ENCODE measurements at places on chromosomes 7 and 10.

DNA sequence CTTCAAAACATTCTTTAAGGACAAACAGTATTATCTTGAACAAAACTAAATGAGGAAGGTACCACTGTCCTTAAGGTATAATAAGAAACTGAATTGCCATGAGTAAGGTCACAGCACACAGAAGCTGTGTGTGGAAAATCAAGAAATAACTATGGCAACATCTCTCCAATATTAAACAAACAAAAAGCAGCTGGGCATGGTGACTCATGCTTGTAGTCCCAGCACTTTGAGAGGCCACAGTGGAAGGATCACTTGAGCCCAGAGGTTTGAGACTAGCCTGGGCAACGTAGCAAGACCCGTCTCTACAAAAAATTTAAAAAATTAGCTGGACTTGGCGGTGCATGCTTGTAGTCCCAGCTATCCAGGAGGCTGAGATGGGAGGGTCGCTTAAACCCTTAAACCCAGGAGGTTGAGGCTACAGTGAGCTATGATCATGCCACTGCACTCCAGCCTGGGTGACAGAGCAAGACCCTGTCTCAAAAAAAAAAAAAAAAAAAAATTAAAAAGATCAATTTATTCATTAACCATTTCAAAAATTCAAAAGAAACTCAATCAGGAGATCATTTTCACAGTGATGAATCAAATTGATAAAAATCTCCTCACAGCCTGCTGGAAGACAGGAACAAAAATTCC lies 195.4 kb downstream of the SKIDA1 start:
- DNase-seq: no peak

DNA sequence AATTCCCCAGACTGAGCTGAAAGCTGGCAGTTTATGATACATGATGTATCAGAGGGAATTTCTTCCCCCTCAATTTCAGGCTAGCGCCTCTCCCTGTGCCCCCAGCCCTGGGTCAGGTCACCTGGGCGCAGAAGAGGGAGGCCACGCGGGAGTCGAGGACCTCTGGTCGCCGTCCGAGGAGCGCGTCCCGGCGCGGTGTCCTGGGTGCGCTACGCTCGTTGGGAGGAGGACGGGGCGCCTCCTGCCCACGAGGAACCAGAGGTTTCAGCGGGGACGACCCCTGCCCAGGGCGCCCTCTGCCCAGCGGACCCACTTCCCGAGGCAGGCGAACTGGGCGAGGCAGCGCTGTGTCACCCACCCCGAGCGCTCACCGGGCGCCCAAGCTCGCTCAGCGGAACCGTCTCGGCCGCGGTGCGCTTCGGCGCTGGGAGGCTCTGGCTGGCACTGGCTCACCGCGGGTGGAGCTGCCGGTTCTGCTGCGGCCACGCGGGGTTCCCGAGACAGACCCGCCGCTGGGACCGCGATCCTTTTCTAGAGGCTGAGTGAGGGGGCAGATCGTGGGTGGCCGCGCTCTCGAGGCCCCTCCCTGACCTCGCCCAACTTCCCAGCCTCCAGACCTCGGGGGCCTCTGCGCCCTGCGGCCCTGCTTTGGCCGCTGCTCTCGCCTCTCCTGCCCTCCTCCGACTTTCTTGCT lies at the start of gene FAM237B:
FAM237B (minus strand) TSS at position 504 of the 694 bp plus-strand sequence. CDS start 1,556 bp downstream, outside the sequence.
- no peak for DNase-seq

- DNase-seq: no peak
Measured at GRCh38 chr7:127946111-127946510, 85.1 kb downstream of the LRRC4 start.

GRCh38 chr10:23060918-23061317 lies 34.5 kb upstream of the MSRB2 start:
- DNase-seq: no peak

- DNase-seq: peak; percentile 53
Measured at GRCh38 chr10:50417886-50418830, 166.8 kb upstream of the ASAH2 start.

- DNase-seq: no peak
Measured at GRCh38 chr10:21427804-21428481, 97.5 kb downstream of the SKIDA1 start.

GRCh38 chr10:37865957-37866803 lies 8.8 kb upstream of the ZNF248 start:
- DNase-seq: no peak

GRCh38 chr10:11772575-11773288 lies 30.6 kb downstream of the ECHDC3 start:
- no peak for DNase-seq

DNA sequence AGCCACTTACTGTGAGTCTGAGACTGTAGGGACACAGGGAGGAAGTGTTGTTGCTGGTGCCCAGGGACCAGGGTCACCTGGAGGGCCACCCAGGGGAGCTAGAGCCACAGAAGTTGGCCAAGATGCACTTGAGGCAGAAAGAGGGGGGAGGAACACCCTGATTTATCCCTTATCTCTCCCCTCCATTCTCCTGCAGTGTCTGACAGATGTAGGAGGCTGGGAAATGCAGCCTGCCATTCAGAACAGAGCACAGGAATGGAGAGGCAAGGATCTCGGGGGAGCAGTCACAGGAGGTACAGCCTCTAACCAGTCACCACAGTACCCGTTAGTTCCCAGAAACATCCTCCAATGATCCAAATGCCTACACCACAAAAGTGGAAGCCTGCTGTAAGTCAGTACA lies 118.4 kb upstream of the SLC26A5 start:
- DNase-seq: no peak

DNA sequence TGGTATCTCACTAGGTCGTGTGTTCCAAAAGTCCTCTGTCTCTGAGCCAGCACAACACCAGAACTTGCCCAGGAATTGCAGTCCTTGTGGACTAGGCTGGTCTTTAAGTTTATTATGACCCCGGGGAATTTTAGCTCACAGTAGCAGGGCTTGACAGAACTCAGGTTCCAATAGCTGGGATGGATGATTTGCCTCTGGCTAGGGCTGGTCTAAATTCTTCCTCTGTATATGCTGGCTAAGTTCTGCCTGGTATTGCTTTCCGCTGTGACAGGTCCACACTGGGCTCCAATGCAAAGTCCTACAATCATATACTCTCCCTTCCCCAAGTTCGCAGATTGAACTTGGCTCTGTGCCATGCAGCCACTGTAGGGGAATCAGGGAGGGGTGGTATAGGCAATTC lies 52.5 kb downstream of the FAS start:
- DNase-seq: no peak

GRCh38 chr10:127283017-127283416 lies 86.6 kb upstream of the INSYN2A start:
- DNase-seq: no peak

GRCh38 chr10:71970331-71970730 lies 6.1 kb downstream of the CHST3 start:
- no peak for DNase-seq

- no peak for DNase-seq
Measured at GRCh38 chr10:126499744-126500143, 111.5 kb upstream of the ADAM12 start.

Data from stimulated activated CD4-positive, alpha-beta T cell treated with anti-CD3 and anti-CD28 coated beads, Interleukin-4, amount 100 ng/mL, for 24 hours (primary cell).